ENCODE measurements at places on chromosomes 5 and 9.

DNA sequence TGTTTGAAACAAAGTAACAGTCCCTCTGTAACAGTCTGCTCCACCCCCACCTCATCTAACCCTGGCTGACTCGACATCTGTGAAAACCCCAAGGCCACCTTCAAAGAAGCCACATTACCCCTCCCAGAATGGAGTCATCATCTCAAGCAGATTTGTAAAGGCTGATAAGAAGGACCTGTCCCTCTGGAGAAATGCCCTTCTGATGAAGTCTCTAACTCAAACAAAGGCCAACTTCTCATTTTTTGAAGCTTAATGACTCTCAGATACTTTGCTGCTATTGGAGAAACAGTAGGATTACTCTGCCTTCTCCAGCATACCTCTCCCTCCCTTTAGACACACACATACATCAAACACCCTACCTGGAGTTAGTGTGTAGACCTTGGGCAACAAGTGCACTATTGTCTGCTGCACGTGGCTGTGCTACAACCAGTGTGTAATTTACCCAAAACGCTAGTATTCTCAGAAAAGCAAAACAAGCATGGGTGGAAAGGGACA lies 5.3 kb upstream of the SUSD1 start:
- DNase-seq, result no peak

- DNase-seq, result no peak
Observed at GRCh38 chr5:87453801-87454200, 41.1 kb upstream of the CCNH start.

GRCh38 chr5:138849439-138849838 lies 25.7 kb downstream of the LRRTM2 start:
- no peak for DNase-seq

DNA sequence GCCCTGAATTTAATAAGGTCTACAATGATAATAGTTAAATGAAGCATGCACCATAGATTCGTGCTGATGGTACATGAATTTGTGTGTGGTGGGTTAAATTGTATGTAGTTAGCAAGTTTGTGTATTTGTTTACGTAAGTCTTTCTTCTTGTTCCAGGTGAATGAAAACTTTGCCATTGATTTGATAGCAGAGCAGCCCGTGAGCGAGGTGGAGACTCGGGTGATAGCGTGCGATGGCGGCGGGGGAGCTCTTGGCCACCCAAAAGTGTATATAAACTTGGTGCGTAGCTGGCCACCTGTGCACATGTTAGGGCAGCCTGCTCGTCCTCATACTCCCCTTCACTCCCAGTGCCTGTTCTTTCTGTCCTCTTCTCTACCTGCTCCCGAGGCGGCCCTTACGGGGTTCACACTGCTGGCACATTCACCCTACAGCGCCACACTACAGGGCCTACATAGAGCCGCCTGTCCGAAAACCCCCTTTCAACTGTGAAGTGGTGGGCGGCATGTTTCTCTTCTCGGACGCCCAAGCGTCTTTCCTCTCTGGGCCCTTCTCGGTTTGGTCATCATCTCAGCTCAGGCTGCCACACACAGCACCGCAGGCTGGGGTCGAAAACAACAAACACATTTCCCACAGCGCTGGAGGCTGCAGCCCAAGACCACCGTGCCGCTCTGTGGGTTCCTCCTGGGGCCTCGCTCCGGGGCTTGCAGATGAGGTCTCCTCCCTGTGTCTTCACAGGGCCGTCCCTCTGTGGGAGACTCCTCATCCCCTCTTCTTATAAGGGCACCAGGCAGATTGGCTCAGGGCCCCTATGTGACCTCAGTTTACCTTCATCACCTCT lies 13.2 kb downstream of the NDUFS6 start:
- DNase-seq, result no peak

DNA sequence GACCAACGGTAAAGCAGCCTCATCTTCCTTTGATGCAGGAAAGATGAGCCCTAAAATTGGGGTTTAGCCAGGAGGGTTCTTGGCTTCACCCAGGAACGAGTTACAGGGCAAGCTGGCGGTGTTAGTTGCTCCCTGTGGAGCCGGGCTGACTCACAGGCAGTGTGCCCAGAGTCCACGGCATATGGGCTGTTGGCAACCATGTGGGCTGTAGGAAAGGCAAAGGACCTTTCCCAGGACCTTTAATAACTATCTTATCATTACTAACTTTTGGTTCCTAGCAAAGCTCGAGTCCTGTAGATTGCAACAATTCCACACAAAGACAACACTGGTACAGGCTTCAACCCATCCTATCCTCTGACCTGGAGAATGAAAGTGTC lies 29.8 kb upstream of the CLPTM1L start:
- DNase-seq, result no peak

DNA sequence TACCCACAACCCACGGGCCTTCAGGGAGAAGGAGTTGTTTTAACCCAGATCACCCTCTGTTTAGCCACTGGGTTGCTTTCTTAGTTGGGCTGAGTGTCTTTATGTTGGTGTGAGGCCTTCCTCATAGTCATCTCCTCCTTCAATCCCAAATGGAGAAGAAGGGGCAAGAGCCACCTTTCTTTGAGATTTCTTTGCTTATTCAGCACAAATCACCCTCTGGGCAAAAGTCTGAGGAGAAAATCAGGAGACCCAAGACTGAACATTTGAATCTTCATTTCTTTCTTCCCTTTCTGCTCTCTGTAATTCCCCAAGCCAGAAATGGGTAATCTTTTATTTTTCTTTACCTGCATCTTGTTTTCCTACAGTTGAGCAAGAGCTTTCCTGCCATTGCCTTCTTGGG lies 329.0 kb downstream of the TLE4 start:
- DNase-seq, result no peak

DNA sequence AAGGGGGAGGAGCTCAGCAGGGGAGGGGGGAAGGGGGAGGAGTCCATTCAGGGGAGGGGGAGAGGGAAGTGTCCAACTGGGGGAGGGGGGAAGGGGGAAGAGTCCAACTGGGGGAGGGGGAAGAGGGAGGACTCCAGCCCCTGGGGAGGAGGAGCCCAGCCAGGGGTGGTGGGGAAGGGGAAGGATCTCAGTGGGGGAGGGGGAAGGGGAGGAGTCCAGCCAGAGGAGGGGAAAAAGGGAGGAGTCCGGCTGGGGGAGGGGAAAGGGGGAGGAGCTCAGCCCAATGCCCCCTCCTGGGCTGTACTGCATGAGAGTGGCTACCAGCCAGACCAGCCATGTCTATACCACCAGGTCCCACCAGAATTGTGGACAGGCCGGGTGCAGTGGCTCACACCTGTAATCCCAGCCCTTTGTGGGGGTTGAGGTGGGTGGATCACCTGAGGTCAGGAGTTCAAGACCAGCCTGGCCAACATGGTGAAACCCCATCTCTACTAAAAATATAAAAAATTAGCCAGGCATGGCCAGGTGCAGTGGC lies 30.6 kb upstream of the ADAMTS2 start:
- no peak for DNase-seq

DNA sequence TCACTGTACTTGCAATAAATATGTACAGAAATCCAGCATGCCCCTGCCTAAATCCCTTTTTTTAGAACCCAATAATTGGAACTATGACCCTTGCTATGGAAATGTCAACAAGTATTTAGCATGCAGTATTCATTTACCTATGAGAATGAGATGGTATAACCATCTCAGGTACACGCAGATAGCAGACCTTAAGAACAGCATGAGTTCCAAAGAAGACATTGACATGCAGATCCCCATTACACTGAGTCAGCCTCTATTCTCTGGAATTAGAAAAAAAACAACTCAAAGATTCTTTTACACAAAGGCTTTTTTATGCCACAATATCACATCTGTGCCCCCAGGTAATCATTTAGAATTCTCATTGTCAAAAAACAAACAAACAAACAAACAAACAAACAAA lies 325.6 kb upstream of the TLE4 start:
- DNase-seq, result no peak

DNA sequence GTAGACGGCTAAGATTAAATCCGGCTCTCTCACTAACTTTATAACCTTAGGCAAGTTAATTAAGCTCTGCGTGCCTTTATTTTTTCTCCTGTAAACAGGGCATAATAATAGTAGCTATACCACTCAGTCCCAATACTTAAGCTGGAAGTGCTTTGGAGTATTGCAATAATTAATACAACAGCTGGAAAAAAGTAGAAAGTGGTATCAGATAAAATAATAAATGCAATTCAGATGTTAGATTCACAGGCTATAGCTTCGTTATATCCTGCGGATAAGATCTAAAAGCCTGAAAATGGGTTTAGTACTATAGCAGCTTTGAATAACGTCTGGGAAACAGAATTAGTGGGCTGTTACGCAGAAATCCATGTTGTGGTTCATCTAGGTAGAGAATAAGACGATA lies 51.8 kb downstream of the MEGF9 start:
- no peak for DNase-seq

GRCh38 chr5:121273833-121274433 lies 577.7 kb upstream of the FTMT start:
- no peak for DNase-seq

DNA sequence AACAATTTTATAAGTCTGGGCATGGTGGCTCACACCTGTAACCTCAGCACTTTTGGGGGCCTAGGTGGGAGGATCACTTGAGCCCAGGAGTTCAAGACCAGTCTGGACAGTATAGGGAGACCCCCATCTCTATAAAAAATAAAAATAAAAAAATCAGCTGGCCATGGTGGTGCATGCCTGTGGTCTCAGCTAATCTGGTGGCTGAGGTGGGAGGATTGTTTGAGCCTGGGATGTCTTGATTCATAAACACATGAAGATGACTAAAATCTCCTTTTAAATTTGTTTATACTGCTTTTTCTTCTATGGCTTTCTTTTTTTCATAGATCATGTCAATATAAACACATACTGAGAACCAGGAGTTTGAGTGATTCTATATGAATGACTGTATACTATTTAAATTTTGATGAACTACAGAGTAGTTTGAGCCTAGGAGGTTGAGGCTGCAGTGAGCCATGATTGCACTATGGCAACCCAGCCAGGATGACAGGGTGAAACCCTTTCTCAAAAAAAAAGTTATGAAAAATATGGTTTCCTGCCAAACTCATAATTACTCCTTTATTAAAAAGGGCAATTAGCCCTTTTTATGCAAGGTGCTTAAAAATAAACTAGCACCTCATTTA lies 14.2 kb downstream of the RIC1 start:
- DNase-seq, result no peak

DNA sequence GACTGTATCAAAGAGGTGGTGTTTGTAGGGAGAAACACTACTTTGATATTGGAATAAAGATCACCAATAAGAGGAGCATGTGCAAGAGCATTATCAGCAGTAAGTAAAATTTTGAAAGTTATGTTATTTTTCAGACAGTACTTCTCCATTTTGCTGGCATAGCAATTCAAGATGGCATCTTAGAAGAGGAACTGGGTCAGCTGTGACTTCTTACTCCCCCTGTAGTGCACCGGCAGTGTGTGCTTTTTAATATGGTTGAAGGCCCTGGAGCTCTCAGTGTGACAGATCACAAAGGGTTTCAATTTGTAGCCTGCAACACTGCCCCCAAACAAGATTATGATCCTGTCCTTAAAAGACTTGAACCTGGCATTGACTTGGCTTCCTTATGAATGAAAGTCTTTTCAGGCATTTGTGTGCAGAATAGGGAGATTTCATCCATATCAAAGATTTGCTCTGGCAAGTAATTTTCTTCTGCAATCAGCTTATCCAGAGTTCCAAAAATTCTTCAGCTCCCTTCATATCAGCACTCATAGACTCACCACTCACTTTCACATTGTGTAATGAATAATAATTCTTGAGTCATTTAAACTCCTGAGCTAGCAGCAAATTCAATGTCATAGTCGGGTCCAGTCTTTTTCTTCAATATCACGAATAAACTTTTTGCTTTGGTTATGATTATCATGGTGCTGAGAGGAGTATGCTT lies 105.7 kb upstream of the MAMDC2 start:
- DNase-seq, result no peak

DNA sequence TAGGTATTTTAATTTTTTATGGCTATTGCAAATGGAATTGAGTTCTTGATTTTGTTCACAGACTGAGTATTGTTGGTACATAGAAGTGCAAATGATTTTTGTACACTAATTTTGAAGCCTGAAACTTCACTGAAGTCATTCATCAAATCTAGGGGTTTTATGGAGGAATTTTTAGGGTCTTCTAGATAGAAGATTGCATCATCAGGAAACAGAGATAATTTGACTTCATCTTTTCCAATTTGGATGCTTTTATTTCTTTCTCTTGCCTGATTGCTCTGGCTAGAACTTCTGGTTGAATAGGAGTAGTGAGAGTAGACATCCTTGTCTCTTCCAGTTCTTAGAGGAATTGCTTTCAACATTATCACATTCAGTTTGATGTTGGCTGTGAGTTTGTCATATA lies 58.2 kb upstream of the SNCAIP start:
- DNase-seq, result no peak

DNA sequence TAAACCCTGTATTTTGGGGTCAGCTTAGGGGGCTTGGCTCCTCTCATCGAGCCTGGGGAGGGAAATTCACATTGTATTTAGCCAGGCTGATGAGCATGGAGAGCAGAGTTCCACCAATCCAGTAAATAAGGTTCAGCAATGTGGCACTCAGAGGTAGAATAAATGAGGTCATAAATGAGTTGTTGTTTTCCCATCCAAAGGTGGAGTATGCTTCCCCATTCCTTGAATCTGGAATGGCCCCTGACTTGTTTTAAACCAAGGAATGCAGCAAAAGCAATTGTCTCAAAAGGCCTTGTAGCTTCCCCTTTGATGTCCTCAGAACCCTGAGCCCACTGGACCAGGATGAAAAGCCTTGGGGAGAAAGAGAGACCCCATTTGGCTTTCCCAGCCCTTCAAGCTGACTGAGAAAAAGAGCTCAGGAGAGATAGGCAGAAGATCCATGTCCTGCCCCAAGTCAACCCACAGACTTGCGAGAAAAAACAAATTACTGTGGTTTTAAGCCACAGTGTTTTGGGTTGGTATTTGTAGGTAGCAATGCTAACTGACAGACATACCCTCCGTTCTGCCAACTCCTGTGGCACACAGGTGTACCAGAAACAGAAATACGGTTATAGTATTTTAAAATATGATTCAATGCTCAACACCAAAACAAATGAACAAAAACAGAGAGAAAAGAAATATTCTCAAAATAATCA lies 566.0 kb upstream of the DMAC1 start:
- DNase-seq, result no peak

DNA sequence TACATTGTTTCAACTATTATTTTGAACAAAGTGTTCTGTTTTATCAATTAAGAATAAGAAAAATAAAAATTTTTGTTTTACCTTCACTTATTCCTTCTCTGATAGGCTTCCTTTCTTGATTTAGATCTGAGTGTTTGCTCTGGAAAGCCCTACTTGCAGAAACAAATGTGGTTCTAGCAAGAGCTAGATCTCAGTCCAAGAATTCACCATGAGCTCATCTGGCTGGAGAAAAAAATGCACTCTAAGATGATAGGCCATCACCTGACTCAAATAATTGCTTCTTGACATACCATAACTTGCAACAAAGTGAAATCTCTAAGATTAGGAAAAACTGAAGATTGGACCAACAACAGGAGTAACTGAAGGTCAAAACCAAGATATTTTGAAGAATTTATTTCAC lies 6.3 kb upstream of the RLN2 start:
- DNase-seq, result no peak

All from stimulated activated CD4-positive, alpha-beta T cell treated with anti-CD3 and anti-CD28 coated beads, Interleukin-1b, Interleukin-23, amount 100 ng/mL, for 1 hour (primary cell).